Activated T-helper 9 cell treated with anti-CD3 and anti-CD28 coated beads, Interleukin-2, amount 50 U/mL, for 16 hours (primary cell): ENCODE measurements at places on chromosomes 3 and 15.

DNA sequence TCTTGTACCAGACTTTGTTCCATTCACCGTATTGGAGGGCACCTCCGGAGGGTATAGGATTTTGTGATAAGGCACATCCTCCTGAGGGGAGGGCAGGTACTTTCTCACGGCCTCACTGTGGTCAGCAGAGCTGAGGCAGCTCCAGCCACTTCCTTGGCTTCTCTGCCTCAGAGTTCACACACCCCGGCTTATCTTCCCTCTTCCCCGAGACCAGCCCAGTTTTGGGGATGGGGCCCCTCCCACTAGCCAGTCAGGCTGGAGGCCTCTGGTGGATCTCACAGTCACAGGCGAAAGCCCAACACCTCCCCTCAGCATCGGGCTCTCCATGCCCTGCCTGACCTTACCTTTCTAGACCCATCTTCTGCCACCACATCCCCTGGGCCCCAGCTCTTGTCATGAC, 316.2 kb upstream of the CTDSPL start:
- DNase-seq, result no peak

DNA sequence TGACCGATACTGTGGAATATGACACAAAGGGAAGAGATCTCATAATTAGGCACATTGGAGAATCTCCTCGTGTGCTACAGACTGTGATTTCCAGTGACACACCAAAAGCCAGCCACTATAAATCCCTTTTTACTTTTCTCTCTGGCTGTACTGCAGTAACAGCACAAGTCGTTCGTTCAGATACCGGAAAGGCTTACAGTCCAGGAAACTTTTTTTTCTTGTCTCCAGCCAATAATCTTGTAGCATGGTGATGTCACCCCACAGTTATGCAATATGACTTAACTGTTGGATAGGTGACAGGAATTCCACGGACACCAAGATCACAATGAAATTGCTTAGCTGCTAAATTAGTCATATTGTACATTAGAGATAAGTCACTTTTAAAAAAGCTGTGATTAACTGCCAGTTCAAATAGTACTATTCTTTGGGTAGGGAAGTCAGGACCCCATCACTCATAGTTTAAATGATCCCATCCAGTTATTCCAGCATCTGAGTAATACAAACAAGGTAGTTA, 36.3 kb upstream of the TSC22D2 start:
- no peak for DNase-seq

DNA sequence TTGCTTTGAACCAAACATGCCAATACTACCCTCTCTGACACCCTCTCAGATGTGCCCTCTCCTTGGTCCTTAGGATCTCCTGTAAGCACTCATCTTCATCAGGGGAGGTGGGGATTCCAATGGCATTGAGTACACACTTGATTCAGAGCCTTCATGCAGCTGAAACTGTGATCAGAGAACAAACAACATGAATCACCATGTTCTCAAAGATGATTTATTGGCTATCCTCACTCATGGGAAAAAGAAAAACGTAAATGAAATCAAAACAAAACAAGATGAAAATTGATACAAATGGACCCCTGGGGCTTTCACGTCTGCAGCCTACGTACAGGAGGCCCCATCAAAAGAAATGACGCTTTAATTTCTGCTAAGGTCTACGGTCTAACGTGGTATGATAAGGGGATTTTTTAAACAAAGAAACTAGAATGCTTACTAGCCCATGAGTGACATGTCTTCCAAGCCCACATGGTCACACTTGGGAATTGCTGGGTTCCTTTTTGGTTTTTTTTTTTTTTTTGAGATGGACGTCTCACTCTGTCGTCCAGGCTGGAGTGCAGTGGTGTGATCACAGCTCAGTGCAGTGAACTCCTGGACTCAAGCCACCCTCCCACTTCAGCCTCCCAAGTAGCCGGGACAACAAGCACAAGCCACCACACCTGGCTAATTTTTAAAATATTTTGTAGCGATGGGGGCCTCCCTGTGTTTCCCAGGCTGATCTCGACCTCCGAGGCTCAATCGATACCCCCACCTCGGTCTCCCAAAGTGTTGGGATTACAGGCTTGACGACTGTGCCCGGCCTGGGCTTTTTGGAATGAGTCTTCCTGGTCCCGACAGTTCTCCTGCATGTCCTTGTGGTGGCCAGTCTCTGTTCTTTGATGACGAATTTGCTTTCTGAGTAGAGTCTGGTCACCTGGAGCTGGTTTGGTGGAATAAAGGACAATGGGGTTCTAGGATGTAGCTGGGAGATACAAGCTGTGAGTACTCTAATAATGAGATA, 202.6 kb downstream of the XXYLT1 start:
- DNase-seq, result no peak

DNA sequence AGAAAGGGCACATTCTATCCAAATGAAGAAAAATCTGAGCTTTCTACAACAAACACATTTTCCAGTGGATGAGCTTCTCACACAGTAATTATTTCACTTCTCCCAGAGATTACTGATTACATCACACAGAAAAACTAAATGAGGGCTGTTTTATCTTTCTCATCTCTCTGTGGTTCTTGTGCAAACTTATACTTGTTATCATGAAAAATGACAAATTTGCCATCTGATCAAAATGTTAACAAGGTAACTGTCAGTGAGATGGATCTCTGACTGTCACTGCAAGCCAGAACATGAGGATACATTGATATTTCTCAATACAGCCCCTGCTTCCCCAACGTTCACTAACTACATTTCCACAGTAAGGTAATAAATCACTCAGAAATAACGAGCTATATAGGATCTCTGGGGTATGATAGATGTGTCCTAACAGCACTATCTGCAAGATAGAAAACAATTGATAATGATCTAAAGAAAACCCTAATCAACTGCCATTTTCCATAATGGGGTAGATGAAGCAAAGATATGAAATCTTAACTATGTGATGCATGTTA, 829.3 kb upstream of the CFAP20DC start:
- DNase-seq, result no peak

DNA sequence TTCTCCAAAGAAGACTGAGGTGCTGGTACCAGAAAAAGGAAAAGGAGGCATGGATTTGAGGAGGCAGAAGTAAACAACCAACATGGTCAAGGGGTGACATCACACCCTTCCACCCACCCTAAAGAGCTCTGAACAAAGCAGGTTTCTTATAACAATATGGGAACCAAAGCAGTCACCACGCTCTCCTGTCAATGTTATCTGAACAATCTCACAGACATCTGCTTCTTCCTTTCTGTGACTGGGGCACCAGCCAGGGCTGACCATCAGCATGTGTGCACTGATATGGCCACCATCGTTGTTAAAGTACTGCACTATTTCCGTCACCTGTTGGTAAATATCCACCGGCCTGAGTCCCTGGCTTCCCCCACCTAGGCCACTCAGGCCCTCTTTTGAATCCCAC, 252.9 kb downstream of the SHQ1 start:
- no peak for DNase-seq

DNA sequence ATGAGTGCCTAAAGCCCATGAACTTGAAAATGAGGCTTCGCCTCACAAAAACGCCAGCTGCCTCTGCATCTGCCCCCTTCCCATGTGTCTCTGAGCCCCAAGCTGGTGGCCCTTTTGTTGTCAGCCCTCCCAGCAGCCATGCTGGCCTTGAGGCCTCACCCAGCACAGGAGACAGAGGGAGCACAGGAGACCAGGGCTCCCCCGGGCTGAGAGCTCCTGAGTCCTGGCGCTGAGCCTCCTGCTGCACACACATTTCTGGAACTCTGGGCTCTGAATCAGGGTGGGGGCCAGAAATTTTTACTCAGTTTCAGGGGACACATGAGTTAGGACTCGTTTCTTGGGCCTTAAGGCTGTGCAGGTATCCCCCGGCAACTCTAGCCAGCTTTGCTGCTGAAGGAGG, 56.4 kb upstream of the ACAD9 start:
- no peak for DNase-seq

GRCh38 chr3:132595014-132595413, 2.1 kb upstream of the ACKR4 start:
- no peak for DNase-seq

GRCh38 chr3:177483182-177483967, 286.1 kb upstream of the TBL1XR1 start:
- DNase-seq, result no peak

DNA sequence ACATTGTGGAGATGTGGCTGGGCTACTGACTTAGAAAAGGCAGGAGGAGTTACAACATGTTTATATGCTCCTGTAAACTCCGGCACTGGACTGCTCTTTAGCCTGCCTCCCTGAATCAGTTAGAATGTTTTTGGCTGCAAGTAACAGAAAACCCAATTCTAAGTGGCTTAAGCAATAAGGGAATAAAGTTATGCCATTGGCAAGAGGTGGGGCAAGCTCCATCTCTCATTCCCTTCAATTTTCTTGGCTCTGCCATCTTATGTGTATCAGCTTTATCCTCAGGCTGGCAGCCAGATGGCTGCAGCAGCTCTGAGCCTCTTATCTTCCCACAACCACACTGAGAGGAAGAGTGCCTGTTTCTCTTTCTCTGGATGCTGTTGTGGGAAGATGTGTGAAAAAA, 22.4 kb upstream of the MEIS2 start:
- no peak for DNase-seq

DNA sequence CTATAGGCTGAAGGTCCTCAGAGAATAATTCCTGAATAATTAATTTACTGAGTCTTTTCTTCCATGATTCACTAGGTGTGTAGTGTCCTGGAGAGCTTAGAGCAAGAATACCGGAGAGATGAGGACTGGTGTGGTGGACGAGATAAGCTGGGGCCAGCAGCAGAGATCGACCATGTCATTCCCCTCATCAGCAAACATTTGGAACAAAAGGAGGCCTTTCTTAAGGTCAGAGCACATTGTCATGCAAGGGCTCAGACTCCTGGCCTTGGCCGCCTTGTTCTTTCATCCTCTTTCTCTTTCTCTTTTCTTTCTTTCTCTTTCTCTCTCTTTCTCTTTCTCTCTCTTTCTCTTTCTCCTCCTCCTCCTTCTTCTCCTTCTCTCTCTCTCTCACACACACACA, 291.4 kb upstream of the UMPS start:
- DNase-seq, result no peak

DNA sequence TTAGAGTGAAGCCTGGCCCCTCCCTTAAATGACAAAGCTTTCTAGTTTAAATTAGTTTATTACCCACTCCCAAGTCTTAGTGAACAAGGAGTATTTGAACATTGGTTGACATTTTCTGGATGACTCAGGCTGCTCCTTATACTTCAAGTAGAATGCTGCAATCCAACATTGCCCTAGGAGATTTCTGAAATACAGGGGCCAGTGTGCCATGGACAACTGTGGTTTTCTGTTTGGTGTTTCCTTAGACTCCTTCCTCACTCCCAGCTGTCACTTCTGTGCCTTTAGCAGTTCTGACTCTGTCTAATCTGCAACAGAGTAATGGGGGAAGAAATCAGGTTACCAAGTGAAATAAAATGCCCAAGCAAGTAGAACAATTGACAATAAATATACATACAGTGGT, 116.1 kb upstream of the P2RY1 start:
- DNase-seq, result no peak

DNA sequence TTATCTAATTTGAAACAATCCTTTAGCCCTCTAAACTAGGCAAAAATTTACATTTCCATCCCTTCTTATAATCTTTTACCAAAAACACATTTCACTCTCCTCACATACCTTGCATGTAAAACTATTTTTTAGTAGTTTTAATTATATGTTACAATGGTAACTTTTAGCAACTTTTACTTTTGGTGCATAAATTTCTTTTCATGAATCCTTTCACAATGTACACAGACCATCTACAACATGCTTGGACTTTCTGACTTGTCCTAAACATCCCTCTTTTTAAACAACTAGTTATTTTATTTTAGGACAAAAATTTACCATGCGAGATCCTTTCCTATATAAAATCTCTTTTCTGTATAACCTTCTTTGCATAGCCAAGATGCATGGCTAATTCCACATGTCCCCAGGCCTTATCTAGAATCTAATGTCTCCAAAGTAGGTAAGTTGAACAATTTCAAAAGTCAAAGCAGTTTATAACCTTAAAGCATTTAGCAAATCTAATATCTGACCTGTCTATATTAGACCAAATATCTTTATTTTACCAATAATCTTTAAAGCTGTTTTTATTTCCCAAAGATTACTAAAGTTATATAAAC, 14.4 kb upstream of the ALDH1L1 start:
- no peak for DNase-seq
